Vagina (tissue), 2 donors: ENCODE measurements at places on chromosomes 6 and 20. TPM values are rescaled to one million over a fixed set of nuclear protein-coding genes. Genes with fewer than 3 reads are reported as not detected.

The KHDC1 gene
- total RNA-seq, result 0.98 TPM

The CDSN gene
- total RNA-seq, result 1.5 TPM

DNA sequence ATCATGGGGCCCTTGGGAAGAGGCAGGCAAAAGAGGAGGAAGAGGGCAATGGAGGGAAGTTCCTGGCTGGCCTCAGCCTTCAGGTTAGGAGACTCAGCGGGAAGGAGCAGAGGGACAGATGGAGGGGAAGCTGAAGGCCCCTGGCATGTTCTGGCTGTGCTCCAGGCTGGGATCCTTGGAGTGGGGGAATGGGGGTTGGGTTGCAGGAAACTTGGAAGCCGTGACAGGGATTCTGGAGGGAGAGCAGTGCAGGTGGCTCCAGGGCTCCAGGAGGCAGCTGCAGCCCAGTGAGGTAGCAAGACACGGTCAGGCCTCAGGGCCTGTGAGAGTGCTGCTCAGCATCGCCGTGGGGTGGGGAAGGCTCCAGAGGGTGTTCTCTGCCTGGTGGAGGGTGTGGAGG lies 64.6 kb upstream of the SCP2D1 start:
- no peak for DNase-seq

DNA sequence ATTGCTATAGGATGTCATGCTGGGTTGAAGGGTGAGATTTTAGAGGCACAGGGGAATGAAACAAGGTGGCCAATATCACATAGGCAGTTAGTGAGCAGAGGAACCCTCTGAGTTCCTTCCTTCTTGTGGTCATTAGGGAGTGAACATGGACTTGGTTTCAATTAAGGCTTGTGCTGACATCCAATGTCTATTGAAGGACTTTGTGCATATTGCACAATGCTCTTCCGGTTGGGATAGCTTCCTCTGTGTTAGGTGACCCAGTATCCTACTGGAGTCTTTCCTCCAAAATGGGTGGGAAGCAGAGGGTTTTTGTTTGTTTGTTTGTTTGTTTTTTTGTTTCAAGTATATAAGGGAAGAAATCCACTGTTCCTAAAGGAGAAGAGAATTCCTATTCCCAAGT lies 98.5 kb downstream of the HDGFL1 start:
- DNase-seq, result no peak
